ENCODE measurements at places on chromosomes 12 and 14.

- DNase-seq: peak; percentile 86
These were observed 584 bp downstream of the ACVR1B start for GRCh38 chr12:51951843-51952722.

DNA sequence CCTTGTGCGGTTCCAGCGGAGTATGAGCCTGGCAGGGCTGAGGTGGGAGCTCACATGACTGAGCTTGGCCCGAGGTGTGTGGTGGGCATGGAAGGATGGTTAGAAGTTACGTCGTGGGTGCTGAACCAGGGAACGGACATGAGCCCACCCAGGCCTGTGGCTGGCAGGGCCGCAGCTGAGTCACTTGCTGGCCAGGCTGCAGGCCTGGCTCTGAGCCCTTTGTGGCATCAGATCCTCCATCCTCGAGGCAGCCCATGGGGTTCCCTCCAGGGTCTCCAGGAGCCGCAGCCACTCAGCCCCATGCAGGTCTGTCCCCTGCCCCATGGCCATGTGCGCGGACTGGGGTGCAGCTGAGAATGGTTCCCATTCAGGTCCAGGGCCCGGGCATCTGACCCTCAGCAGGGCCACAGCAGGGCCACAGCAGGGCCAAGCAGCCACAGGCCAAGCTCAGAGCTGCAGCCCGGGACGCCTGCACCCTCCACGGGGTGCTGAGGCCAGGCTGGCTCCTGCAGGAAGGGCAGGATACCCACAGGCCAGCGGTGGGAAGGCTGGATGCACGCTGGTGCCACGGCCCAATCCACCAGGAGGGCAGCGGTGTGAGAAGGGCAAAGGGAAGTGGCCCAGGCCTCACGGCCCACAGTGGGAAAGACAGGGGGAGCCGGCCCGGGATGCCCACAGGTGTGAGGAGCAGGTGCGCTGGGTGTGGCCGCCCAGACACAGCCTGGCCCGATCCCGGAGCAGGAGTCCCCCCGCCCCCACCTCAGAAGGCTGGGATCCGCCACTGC, 26.3 kb upstream of the ULK1 start:
- no peak for DNase-seq

DNA sequence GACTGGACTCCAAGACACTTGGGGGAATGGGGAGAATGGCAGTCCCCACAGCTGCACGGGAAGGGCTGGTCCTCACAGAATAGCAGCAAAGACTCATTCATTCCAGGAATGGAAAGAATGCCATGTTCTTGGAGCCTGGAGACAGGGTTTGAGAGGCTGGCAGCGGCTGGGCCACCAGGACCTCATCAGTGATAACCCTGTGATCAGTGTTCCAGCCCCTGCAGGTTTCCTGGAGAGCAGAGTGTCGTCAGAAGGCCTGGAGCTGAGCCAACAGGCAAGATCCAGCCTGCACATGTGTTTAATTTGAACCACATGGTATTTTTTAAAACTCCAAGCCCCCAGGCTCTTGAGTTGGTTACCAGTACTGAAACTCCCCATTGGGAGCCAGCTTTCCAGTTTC, 11.3 kb downstream of the BDKRB1 start:
- DNase-seq: no peak

GRCh38 chr12:6336079-6336888, 5.6 kb downstream of the TNFRSF1A start:
- DNase-seq: peak; percentile 96

GRCh38 chr14:69695322-69696203, 71.4 kb upstream of the SRSF5 start:
- DNase-seq: peak; percentile 41

GRCh38 chr12:17139931-17140330, 534.0 kb upstream of the LMO3 start:
- DNase-seq: no peak

GRCh38 chr12:50192908-50193307, 25.7 kb upstream of the CERS5 start:
- DNase-seq: no peak

GRCh38 chr12:79156846-79157463, 292.4 kb downstream of the SYT1 start:
- no peak for DNase-seq

GRCh38 chr14:58141893-58142292, 10.1 kb downstream of the ARMH4 start:
- DNase-seq: no peak

All from suppressor macrophage treated with lipopolysaccharide for 1 hour (primary cell).